Stimulated activated CD8-positive, alpha-beta memory T cell treated with anti-CD3 and anti-CD28 coated beads, Interleukin-15, amount 100 ng/mL, for 1 hour (primary cell): ENCODE measurements at places on chromosomes 1 and 21.

DNA sequence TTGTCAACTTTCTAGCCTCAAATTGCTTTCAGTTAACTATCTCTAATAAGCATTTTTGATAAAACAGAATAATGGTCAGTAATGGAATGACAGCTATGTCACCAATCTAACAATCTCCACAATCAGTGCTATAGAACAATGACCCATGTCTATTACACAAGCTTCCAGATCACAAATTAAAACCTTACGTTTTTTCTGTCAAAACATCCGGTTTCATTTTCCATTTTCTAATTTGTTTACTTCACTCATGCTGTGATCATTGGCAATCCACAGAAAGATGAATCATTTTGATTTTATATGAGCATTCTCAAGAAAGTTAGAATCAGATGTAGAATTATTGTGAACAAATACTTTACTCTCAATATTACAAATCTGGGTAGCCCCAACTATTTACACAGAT, 80.3 kb downstream of the KCNT2 start:
- DNase-seq: no peak

GRCh38 chr21:34526618-34527290, 14.7 kb upstream of the KCNE1 start:
- DNase-seq: no peak

- DNase-seq: no peak
Observed at GRCh38 chr1:225880636-225881035, 1.5 kb downstream of the TMEM63A start.

GRCh38 chr1:2310332-2311183, 80.8 kb downstream of the MORN1 start:
- no peak for DNase-seq

- no peak for DNase-seq
Observed at GRCh38 chr1:33121728-33122127, 40.8 kb downstream of the AZIN2 start.

GRCh38 chr1:207088161-207088560, 499 bp upstream of the C4BPB start:
- no peak for DNase-seq

DNA sequence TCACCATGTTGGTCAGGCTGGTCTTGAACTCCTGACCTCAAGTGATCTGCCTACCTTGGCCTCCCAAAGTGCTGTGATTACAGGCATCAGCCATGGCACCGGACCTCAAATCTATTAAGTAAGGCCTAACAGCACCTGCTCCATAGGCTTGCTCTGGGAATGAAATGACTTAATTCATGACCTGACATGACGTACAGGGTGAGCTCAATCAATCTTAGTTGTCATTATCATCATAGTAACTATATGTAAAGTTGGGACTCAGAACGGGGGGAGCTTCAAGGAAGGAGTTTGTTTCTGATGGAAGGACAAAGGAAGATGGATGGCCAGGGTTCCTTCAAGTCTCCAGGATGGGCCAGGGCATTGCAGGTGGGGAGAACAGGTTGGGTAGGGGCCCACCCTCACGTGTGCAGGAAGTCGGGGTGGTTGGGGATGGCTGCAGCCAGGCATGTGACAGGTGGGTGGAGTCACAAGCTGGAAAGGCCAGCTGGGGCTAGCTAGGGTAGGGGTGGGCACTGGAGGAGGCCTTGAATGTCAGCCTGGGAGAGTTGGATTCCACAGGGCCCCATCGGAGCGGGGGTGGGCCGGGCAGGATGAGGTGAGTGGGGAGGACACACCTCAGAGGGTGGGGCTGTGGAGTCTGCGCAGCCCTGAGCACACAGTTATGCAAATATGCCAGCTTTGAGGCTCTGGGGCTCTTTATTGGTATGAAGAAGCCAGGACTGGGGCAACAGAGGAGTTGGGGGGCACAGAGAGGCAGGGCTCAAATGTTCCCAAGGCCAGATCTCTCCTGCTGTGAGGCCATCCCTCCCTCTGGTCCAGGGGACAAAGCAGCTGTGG, 9.6 kb downstream of the TRIM62 start:
- DNase-seq: no peak

- no peak for DNase-seq
Observed at GRCh38 chr1:182338806-182339370, 52.7 kb downstream of the GLUL start.

- DNase-seq: no peak
Observed at GRCh38 chr1:234933475-234933874, 195.2 kb downstream of the TOMM20 start.

GRCh38 chr1:25474439-25475047, 43.8 kb downstream of the MACO1 start:
- DNase-seq: no peak

DNA sequence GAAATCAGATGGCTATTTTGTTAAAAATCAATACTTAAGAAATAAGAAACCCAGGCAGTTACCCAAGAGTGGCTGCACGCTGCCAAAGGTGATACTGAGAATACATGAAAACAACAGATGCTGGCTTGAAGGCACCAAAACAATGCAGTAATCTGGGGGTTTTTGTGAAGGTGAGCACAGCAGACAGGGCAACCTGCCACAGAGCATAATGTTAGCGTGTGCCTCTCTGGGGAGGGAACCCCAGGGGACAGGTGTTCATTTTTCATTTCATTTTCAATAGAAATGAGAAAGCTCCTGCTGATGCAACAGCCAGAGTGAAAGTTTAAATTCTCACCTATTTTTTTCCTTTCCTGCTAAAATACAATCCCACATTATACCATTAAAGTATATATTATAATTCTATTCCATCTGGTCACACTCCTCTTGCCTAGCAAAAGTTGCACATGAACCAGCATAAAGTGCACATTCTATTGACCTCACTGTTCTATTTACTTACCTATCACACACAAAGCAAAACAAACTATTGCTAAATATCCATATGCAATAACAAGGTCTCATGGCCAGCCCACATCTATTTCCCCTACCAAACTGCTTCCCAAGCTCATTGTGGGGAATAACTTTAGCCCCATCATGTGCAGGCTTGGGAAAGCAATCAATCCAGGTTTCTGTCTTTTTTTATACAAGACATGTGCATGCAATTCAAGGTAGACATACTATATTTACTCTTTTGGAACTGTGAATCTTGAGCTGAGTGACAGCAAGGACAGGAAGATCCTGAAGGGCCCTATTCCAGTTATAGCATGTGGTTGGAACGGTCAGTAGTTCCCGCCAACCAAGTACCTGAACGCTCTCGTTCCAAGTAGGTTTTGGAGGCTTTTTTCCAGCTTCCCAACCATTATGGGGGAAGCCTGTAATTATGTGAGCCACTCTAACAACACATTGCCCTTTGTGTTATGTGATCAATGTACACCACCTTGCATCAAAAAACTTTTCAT, 173.6 kb downstream of the RERE start:
- no peak for DNase-seq

DNA sequence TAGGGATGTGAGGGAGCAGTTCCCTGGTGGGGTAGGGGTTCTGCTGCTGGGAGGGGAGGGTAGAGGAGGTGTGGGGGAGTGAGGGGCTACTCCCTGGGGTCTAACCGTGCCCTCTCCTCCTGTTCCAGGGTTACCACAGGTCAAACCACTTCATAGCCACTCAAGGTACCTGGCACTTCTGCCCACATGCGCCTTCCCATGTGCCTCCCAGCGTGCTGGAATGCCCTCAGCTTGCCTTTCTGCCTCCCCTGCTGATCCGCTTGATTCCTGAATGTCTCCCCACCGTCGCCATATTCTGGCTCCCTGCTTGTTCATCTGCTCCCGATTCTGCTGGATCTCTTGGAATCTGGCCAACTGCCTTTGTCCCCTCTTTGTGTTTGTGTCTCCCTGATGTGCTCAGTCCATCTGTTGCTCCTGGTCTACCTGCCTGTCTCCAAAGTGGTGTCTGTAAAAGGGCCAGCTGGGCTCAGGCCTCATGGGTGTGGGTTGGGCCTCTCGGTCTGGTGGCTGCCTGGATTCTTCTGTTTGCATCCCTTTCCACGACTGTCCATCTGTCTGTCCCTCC, 74.4 kb downstream of the PTPRU start:
- DNase-seq: no peak

DNA sequence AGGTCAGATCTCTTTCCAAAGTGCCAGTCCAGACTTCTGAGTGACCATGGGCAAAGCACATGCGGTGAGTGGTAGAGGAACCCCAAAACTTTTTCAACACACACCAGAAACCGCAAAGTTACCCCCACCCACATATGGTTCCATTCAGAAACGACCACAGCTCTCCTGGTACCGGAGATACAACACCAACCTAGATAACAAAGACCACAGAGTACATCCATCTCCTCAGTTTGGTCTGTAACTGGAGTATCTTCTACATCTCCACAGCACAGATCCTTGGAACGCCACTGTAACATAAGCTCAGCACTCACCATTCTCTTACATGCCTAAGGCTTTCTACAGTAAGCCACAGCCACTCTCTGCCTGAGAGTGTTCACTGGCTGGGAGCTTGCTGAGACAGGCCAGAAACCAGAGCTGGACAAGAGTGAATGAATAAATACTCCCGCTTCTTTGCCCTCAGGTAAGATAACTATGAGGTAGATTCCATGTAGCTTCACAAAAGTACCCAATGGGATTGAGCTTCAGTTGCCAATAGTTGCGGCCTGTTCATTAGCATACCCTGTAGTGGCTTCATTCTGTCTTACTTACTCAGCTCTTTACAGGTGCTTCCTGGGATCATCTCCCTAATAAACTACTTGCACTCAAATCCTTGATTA, 81.8 kb downstream of the SMYD3 start:
- DNase-seq: no peak

DNA sequence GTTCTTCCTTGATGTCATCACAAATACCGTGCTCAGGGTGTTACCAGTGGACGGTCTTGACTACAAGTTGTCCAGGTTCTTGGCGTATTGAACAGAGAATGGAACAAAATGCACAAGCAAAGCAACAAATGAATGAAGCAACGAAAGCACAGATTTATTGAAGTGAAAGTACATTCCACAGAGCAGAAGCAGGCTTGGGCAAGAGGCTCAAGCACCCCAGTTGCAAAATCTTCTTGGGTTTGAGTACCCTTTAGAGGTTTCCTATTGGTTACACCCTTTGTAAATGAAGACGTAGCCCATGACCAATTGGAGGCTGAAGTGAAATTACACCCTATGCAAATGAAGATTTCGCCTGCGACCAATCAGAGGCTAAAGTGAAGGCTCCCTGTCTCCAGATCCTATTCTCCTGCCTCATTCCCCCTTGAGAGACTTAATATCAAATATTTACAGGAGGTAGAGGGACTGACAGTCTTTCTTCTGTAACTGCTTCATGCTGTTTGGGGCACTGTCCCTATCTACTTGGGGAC, 38.3 kb downstream of the YY1AP1 start:
- no peak for DNase-seq

GRCh38 chr1:71831646-71832045, 450.7 kb downstream of the NEGR1 start:
- no peak for DNase-seq

GRCh38 chr1:17585266-17585987, 45.9 kb downstream of the ARHGEF10L start:
- no peak for DNase-seq

GRCh38 chr1:93675931-93676330, 5.7 kb downstream of the BCAR3 start:
- DNase-seq: no peak

DNA sequence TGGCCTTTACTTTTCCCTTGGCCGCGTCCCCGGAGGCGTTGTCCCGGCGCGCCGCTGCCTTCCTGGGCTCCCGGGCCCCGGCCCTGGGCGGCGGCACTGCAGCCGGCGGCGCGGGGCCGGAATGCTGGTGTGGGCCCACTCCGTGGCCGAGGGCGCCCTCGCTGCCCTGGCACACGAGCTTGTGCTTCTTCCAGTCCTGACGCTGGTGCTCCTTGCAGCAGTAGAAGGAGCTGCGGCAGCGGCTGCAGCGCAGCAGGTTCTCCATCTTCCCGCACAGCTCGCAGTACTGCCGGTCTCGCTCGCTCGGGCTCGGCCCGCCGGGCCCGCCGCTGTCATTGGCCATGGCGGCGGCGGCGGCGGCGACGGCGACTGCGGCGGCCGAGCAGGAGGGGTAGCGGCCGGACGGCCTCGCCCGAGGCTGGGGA, 529 bp downstream of the EGLN1 start:
- DNase-seq: no peak

GRCh38 chr1:201331166-201331565, 46.3 kb downstream of the TNNT2 start:
- DNase-seq: no peak

- no peak for DNase-seq
Observed at GRCh38 chr1:97123717-97124431, 402.3 kb downstream of the PTBP2 start.

DNA sequence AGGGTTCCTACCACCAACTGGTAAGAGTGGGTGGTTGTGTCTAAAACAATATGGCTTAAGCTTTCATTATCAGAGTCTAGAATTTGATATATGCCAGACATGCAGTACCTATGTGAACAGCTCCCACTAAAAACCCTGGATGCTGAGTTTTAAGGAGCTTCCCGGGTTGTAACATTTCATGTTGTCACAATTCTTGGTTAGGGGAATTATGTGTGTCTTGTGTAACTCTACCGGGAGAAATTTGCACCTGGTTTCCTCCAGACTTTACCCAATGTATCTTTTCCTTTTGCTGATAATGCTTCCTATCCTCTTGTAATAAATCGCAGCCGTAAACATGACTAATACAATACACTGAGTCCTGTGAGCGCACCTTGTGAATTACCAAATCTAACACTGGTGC, 48.3 kb downstream of the ARID4B start:
- DNase-seq: no peak

DNA sequence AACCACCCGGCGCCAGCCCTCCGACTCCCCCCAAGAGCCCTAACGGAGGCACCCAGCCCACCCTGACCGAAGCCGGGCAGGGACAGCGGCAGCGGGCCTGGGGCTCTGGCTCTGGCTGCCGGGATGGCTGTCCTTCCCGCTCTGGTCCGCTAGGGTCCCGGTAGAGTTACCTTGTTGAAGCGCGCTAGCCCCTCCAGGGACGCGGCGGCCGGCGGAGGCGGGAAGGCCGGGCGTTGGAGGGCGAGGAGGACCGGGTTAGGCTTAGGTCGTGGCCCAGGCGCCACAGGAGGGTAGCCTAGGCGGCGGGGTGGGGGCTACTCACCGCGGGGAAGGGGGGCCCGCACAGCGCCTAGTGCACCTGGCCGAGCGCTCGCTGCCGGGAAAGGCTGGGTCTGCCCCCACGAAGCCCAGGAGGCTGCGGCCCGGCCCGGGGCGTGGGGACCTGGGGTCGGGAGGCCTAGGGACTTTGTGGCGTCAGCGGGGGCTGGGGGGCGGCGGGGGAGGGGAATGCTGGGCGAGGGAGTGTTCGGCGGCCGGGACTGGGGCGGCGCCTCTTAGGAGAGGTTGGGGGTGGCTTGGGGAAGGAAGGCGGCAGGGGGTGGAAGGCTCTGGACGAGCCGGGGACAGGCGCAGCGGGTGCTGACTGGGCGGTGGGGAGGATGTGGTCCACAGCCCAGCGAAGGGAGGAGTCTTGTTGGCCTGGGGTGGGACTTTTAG, at the start of gene TRIM17:
Gene TRIM17, minus strand, starts transcription at position 645 of the 717 bp plus-strand sequence. CDS start 1,789 bp downstream, outside the sequence.
- DNase-seq: no peak

GRCh38 chr1:16187748-16188401, 24.6 kb downstream of the ARHGEF19 start:
- peak; percentile 62 for DNase-seq

- DNase-seq: no peak
Observed at GRCh38 chr1:212677136-212677535, 22.5 kb downstream of the BATF3 start.

GRCh38 chr21:45891388-45892155, 90.0 kb upstream of the COL6A1 start:
- no peak for DNase-seq

GRCh38 chr1:14135070-14135469, 435.1 kb downstream of the PRDM2 start:
- DNase-seq: no peak

GRCh38 chr21:15566703-15567102, 163.1 kb upstream of the USP25 start:
- no peak for DNase-seq

- no peak for DNase-seq
Observed at GRCh38 chr1:212179394-212180076, 105.7 kb upstream of the PPP2R5A start.

GRCh38 chr1:33946836-33947235, 83.0 kb downstream of the HMGB4 start:
- no peak for DNase-seq
